GOT3 (cell line): ENCODE measurements at places on chromosomes 16 and 17.

DNA sequence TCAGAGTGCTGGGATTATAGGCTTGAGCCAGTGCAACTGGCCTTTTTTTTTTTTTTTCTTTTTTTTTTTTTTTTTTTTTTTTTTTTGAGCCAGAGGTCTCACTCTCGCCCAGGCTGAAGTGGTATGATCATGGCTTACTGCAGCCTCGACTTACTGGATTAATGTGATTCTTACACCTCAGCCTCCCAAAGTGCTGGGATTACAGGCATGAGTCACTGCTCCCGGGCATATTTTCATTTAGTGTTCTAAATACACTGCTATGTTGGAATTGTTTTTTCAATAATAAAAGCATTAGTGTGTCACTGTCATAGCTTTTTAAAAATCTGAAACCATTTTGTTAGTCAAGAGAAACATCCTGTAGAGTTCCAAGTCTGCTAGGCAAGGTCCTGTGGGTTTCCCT lies 40.3 kb downstream of the NDE1 start:
- no peak for DNase-seq

DNA sequence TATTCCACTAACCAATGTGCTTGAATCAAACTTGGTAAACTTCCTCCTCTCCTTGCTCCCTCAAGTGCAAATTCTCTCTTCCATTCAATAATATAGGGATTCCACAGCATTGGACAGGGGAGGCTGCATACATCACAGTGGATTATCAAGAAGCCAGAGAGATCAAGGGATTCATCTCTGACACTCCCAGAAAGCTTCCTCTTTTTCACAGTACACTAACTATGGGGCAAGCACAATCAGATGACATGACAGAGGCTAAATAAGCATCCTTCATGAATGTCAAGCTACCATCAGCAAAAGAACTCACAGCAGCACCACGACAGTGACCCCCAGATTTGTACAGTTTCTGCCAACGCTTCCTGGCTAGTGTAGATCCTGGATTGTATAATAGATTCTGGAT lies 178.4 kb upstream of the C17orf78 start:
- DNase-seq: no peak

GRCh38 chr16:3546986-3547682 lies 30.1 kb downstream of the NLRC3 start:
- DNase-seq: no peak

DNA sequence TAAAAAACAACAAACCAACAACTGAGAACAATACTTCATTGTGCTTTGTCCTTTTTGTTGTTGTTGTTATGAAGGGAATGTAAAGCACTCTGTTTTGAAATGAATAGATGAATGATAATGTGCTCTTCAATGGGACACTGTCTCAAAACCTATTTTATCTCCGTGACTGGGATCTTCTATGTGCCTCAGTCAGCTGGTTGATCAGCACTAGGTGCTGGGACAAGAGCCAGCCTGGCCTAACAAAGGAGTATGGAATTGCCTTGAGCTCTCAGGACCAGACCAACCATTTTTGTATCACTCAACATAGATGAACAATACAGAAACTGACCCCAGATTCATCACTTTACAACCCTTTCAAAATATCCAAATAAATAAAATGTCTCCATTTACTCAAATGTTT lies 440.2 kb downstream of the KCNJ2 start:
- no peak for DNase-seq

DNA sequence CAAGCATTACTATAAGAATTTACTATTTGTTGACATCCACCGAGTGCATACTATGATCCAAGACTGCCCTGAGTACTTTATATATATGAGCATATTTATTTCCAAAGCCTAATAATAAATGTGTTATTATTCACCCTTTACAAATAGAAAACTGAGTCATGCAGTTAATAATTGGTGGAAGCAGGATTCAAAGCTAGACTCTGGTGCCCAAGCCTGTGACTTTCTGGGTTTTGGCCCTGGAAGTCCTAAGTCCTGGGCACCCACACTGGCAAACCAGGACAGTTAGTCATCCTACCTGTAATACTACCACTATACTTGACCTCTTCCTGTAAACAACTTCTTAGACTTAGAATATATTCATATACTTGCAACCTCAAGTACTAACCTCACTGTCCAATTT lies 257.4 kb upstream of the IRX5 start:
- no peak for DNase-seq

DNA sequence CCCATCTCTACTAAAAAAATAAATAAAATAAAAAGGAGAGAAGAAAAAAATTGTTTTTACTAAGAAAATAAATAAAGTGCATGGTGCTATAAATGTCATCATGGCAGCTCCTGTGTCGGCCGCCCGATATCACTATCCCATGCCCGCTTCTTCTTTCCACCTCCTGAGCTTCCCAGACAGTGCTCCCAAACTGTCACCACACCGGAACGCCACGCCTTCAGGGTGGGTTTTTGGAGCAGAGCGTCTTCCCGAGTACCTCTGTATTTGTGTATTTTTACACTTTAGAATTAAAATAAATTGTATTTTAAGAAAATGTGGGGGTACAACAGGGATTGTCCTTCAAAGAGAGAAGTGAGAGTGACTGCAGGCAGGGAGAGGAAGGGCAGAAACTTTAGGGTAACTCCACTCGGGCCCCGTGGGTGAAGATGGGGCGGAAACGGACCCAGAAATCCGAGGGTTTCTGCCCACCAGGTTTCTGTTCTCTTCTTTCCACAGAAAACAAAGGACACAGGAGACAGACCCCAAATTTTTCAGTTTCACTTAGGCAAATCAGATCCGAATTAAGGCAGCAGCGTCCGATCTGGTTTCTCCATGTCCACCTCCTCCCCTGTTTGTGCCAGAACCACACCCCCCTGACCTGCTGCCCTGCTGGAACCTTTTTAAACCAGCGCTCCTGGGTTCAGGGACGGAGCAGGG lies 3.6 kb upstream of the ITGAX start:
- DNase-seq: no peak

DNA sequence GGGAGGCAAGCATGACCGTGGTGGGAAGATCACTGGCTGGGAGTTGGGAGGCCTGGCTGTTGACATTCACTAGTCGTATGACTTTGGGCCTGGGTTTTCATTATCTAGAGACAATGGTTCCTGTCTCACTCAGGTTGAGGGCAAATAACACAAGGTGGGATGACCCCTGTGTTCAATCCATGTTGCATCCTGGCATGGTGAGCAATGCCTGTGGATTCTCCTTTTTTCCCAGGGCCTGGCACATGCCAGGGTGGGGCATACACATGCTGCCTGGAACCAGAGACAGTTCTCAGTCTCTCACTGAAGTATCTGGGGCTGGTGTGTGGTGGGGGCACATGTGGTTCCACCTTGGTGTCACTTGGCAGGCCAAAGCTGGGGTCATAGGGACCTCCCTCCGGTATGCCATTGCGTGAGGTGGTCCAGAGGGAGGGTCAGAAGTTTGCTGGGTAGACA lies 5.4 kb downstream of the THRA start:
- no peak for DNase-seq

DNA sequence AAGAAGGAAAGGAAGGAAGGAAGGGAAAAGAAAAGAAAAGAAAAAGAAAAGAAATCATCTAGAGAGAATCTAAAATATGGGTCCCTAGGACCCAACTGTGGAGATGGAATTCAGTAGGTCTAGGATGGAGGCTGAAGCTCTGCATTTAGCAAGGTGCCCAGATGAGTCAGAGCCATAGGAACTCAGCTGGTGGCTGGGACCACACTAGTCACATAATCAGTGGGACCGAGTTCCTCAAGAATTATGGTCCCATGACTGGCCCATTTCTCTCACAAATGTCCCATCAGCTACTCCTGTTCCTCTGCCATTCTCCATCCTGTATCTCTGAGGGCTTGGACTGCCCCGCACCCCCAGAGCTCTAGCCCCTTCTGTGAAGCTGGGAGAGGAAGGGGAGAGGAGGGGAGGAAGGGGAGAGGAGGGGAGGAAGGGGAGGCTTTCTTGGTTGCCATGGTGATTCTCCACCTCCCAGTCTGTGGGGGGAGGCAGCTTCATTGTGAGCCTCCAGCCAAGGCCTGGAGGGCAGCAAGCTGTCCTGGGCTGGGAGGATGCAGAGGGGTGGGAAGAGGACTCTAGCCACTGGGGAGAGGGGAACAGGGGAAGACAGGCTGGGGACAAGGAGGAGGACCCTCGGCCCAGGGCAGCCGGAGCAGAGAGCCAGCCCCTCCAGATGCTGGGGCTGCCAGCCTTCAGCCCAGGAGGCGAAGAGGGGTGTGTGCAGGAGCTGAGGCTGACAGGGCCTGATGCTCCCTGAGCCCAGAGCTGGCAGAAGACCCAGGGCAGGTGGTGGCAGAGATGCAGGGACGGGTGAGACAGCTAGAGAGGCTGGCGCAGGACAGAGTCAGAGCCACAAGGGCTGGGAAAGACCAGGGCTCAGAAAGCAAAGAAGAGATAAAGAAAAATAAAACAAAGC lies 37.8 kb upstream of the LHX1 start:
- DNase-seq: no peak

- no peak for DNase-seq
These were observed 50.8 kb downstream of the PITPNM3 start for GRCh38 chr17:6505425-6506142.
